Endothelial cell of umbilical vein (primary cell): ENCODE measurements at places on chromosomes 4 and X. TPM values are rescaled to one million over a fixed set of nuclear protein-coding genes. Genes with fewer than 3 reads are reported as not detected.

Gene GLRA3
- not detected in 2 replicates for total RNA-seq

Gene AREG
- total RNA-seq: 0.46 and 0.55 TPM in 2 replicates

Gene CPLX1
- total RNA-seq: 1.3 and 1.8 TPM in 2 replicates

Gene ZAR1
- total RNA-seq: not detected in 2 replicates

Gene GLRB
- total RNA-seq: 5.7 and 6.2 TPM in 2 replicates

Gene BLOC1S4
- total RNA-seq: 12.7 and 13.1 TPM in 2 replicates

Gene CPZ
- not detected in 2 replicates for total RNA-seq

Gene CRLF2
- total RNA-seq: not detected in 2 replicates

Gene SPARCL1
- not detected in 2 replicates for total RNA-seq

Gene ZCCHC18
- 1.6 and 2.3 TPM in 2 replicates for total RNA-seq

Gene CSAG2
- not detected in 2 replicates for total RNA-seq

Gene WWC2
- total RNA-seq: 51.8 and 52.2 TPM in 2 replicates

Gene NPNT
- not detected in 2 replicates for total RNA-seq

Gene TREX2
- total RNA-seq: 0.82 and 1.9 TPM in 2 replicates

Gene GPRASP3
- total RNA-seq: 5.1 and 7.2 TPM in 2 replicates

Gene HPGDS
- total RNA-seq: not detected in 2 replicates

Gene SPANXB1
- total RNA-seq: not detected in 2 replicates

Gene DKK2
- 0.09 and 0.24 TPM in 2 replicates for total RNA-seq

Gene CDS1
- 0.07 TPM in 1 of 2 replicates, not detected in the other for total RNA-seq

Gene CT45A8
- total RNA-seq: not detected in 2 replicates

Gene TMEM154
- total RNA-seq: 43.6 and 50.0 TPM in 2 replicates

Gene XAGE3
- total RNA-seq: not detected in 2 replicates

Gene CT55
- total RNA-seq: not detected in 2 replicates
